AG10803 (cell line): ENCODE measurements at places on chromosomes 2 and 18.

- DNase-seq: no peak
Measured at GRCh38 chr2:229947544-229947943, 25.2 kb downstream of the FBXO36 start.

GRCh38 chr2:121355488-121355887 lies 70.5 kb upstream of the TFCP2L1 start:
- no peak for DNase-seq

DNA sequence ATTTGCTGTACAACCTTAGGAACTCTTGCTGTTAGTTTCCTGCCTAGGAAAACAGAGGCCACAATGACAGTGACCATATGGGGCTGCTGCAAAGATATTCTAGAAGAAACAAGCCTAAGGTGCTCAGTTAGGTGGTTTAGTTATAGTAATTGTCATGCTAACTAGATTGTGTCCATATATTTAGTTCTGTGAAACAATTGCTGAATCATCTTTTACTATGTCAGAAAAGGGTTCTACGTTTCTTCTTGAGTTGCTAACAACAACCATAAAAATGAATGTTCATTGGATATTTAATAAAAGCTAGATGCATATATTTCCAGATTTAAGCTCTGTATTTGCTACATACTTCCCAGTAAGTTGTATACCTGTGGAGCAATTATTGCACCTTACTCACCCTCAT lies 597.2 kb upstream of the KLHL29 start:
- no peak for DNase-seq

DNA sequence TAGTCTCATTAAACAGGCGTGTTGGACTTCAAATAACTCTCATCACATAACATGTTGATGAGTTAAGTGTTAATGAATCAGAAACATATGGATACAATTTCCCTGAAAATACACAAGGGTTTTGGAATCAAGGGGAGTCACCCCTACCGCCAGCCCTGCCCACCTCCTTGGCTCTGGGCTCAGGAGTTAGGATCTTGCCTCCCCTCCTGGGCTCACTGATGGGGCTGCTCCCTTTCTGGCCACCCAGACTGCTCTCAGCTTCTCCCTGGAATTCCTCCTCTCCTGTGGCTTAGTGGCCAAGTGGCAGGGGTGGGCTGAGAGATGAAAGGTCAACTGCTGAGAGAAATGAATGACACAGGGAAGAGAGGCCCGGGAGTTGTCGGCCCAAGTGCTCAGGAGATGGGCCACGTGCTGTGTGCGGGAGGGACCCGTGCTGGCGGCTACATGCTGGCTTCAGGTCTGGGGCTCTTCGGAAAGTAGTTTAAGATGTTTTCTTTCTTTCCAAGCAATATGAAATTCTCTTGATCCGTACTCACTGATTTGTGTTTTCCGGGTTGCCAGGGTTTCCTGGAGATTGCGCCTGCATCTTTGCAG lies 55.8 kb upstream of the TNP1 start:
- DNase-seq: peak; percentile 21

DNA sequence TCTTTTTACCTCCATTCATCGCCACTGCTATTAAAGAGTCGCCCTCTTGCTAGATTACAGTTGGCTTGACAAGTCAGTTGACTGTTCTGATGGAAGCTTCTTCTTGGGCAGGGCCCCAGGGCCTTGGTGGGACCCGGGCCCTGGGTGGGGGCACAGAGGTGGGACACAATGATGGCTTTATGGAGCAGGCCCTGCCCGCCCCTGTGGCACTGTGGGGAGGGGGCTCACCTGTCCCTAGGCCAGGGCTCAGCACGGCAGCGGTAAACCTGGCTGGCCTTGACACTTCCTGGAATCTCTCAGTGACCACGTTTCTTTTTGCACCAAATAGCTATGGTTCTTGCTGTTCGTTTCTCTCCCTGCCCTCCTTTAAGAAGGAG lies 4.9 kb upstream of the HS6ST1 start:
- DNase-seq: no peak

- no peak for DNase-seq
Measured at GRCh38 chr18:63889626-63890025, 2.1 kb downstream of the SERPINB2 start.

GRCh38 chr2:139064159-139064558 lies 284.0 kb upstream of the NXPH2 start:
- DNase-seq: no peak

- no peak for DNase-seq
Measured at GRCh38 chr2:222042666-222043065, 256.1 kb downstream of the PAX3 start.

DNA sequence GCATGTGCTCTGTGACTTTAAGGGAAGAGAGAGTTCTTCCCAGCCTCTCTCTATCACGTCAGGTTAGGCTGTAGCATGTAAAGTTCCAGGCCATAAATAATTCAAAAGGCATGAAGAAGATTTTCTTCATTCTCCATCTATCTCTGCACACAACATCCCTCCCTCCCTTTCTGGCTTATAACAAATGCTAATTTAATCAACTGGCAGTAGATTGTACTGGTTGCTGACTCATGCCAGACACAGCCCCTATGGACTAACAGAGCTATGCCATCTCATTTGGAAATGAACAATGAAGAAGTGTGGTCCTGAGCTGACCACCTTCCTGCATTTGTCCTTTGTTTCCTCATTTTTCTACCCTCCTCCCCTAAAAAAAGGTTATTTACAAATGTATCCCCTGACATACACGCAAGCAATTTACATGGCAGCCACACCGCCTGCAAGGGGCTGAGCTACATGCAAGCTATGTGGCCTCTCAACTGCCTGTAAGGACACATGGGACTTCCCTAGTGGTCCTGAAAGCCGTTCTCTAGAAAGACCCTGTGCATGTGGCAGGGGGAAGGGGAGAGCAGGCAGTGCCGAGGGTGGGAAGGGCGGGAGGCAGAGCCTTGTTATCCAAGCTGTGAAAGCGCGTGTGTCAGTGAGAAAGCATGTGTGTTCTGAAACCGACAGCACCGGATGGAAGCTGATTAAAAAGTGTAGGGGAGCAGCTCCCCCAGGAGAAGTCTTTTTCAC lies 90.9 kb upstream of the KLF7 start:
- peak; percentile 61 for DNase-seq

DNA sequence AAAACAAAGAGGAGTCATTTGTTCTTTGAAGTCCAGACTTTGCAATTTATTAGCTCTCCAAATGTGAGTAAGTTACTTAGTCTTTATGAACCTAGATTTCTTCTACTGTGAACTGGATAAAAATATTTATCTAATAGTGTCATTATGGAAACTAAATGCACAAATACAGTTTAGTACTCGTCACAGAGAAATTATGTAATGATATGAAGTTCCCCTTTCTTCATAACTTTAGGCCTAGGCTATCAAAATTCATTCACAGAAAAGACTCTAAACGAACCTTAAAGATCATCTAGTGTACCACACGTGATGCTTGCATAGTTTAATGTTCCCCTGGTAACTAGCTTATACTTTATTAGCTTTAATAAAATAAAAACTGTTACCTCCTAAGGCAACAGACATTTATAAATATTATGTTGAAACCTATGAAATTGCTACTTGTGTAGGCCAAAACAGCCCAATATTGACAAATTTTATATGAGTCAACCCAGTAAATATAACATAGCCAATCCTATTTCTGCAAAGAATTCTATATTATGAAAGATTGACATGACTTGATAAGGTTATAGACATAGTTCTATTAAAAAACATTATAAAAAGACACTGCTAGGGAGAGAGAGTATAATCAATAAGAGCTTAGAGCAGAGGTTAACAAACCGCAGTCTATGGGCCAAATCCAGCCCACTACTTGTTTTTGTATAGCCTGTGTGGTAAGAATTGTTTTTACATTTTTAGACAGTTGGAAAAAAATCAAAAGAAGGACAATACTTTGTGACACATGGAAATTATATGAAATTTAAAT lies 44.9 kb upstream of the ITPRID2 start:
- no peak for DNase-seq

GRCh38 chr2:97699765-97700444 lies 13.5 kb upstream of the ZAP70 start:
- DNase-seq: peak; percentile 62

GRCh38 chr2:178211460-178211859 lies 17.1 kb downstream of the OSBPL6 start:
- DNase-seq: no peak

DNA sequence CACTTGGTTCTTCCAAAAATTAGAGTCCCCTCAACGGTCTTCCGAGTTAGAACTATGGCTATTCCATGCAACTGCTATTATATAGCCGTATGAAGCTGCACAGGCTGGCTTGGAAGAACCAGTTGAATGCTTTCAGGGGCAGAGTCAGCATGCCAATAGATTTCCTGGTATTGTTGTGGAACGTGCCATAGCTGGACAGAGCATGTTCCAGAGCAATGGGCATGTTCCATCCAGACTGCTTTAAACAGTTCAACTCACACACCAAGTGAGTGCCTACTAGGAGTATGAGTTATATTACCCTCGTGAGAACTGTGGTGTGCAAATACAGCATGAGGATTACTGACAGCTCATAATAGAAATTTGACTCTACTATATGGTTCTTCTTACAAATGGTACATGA lies 682.0 kb downstream of the SATB2 start:
- no peak for DNase-seq

DNA sequence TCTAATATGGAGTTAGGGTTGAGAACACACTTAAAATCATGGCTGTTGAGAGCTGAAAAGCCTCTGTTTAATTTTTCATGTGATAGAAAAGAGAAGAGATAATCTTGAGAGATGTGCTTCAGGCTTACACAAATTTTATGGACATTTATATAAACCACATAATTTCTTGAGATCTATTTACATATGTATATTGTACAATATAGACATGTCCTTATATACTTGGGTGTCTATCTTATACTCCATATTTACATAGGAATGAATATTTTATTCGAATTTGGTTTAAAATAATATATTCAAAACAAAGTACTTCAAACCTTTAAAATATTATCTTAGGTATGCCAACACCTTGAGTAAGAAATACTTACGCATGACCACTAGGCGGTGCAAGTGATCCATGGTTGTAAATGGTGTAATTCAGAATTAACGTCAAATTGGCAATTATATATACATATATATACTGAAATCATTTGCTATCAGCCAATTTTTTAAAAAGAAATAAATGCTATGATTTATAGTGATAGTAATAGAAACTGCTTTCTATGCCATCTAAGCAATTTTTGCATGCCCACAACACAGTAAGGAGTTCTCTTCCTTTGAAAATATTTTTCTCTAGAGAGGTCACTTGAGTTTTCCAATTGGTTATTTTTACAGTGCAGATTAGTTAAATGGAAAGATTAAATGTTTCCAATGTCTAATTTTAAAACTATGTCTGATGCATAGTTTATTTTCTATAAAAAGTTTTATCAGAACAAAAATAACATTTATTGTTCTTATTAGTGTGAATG lies 37.6 kb upstream of the SPAG16 start:
- DNase-seq: peak; percentile 58

DNA sequence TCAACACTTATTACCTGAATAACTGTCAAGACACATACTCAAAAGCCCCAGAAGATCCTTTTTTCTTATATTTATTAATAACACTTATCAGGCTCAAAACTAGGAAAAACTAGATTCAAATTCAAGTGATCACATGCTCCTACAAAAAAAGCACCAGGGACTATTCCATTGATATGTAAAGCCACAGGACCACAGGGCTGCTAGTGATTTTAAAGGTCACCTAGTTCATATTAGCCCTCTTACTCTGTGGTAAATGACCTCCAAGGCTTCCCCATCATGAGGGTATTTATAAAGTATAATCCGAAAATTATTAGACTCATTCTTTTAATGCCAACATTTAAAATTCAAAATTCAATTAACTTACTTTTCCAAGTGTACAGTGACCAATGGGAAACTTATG lies 52.5 kb downstream of the LRPPRC start:
- no peak for DNase-seq

DNA sequence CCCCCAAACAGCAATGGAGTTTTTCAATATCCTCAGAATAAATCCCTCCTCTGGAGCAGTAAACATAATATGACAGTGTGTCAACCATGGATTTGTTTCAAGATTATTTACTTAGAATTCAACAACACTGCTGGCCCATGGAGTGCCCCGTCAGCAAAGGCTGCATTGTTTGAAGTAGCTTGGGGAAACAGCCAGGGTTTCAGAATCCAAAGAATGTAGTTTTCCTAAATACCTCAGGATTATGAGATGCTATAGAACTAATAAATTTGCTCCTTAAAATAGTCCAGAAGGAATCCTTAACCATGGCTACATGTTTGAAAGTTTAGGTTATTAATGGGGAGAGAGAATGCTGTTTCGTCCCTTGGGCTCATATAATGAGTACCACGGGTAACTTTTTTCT lies 13.1 kb upstream of the CETN1 start:
- DNase-seq: peak; percentile 45

- DNase-seq: no peak
Measured at GRCh38 chr2:238004077-238004830, 37.4 kb downstream of the UBE2F start.

DNA sequence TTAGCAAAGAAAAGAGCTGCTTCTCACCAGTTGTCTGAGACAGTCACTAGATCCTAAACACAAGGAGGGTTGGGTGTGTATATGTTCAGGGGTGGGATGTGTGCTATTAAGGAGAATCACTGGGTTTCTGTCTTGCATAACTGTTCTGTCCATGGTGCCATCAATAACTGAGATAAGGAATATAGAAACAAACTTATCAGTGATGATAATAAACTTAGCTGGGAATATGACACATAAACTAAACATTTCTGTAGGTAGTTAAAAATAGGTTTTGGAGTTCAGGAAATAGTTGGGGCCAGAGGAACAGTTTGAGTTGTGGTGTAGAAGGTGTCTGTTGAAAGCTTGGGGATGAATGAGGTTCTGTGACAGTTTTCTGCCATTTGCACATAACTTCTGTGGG lies 17.4 kb downstream of the NAPG start:
- DNase-seq: no peak

DNA sequence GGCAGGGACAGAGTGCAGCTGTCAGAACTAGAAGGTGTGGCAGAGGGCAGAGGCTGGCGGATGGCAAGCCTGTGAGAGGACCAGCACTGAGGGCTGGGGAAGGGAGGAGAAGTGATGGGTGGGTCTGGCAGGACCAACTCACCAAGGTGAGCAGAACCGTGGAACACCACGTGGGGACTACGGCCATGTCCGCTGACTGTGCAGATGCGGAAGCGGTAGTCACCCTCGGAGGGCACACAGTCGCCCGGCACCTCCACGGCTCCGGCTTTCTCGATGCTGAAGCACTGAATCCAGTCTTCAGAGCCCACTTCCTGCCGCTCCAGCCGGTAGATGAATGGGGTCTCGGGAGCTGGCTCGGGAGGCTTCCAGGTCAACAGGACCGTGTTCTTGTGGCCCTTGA lies 4.2 kb downstream of the OBSL1 start:
- no peak for DNase-seq

GRCh38 chr2:223076573-223076972 lies 24.6 kb downstream of the KCNE4 start:
- peak; percentile 97 for DNase-seq

GRCh38 chr2:232633413-232634205 lies at the start of gene EFHD1:
Gene EFHD1 (plus strand): TSS chr2:232633604. CDS start chr2:232633705, 101 bp downstream.
- peak; percentile 33 for DNase-seq

DNA sequence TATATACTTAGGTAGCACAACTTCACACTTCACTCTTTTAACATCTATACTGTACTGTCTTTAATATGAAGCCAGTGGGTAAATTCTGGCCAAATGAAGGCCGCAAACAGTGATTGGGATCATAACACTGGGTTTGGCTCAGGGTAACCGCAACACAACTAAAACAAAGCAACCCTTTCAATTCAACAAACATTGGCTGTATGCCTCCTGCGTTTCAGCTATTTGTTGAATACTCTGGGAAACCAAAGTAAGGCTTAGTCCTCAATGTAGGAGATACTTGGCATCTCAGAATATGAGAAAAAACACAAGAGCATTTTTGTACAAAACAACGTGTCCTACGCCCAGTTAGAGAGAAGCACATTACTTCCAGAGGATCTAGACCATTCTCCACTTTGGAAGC lies 693.3 kb upstream of the KLHL29 start:
- no peak for DNase-seq

- DNase-seq: no peak
Measured at GRCh38 chr2:156464106-156464505, 27.9 kb downstream of the GPD2 start.
